ENCODE measurements at places on chromosomes 2 and 18.

DNA sequence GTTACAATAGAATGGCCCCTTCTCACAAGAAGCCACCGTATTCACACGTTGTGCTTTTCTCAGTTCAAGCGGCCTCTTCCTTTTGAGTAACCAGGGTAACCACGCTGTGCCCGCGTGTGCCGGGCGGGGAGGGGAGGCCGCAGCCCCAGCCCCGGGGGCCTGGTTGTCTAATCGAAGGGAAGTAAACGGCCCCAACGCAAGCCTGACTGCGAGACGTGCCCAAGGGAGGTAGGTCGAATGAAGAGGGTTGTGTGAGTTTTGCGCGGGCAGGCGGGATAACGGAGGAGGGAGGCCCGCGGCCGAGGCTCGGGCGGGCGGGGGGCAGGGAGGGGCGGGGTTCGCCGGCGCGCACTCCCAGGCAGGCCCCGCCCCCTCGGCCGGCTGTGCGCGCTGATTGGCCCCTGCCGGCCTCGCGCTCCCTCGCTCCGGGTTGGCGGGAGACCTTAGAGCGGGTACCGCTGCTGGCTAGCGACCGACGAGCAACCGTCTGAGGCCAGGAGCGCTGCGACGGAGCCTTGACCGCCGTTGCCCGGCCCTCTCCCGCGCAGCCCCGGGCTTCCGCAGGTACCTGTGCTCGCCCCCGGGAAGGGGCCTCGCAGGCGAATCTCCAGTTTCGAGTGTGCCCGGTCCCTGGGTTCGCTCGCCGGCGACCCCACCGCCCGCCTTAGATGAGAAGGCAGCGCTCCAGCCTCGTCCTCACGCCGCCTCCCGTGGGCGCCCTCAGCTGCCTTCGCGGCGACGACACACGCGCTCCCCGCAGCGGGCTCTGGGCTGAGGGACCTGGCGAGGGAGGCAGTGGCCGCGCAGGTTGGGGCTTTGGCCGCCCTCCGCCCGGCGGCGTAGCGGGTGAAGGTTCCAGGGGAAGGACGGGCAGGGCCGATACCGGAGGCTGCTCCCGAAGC, at the start of gene SPDYA:
Gene SPDYA, plus strand, starts transcription at position 451 of the 902 bp plus-strand sequence. CDS start 5,181 bp downstream, outside the sequence.
- no peak for DNase-seq

DNA sequence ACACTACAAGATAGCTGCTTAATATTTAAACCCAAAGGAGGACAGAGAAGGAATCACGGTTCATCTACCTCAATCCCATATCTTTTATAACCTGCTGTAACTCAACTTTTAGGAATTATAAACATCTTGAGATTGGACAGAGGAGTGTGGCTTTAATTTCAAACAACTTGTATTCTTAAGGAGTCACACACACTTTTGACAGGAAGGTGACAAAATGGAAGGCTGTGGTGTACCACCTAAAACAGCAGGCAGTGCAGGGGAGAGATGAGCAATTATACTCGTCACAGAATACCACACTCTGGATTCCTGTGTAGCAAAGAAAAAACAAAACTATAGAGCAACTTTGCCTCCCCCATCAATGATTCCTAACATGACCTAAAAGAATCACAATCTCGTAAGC, 194.8 kb downstream of the ZEB2 start:
- no peak for DNase-seq

- no peak for DNase-seq
Measured at GRCh38 chr2:102473020-102473419, at the start of gene SLC9A4. SLC9A4 (plus strand) TSS chr2:102473226; CDS start chr2:102473760, 534 bp downstream.

GRCh38 chr2:88170472-88170892, 336 bp downstream of the THNSL2 start:
- DNase-seq = no peak

GRCh38 chr2:166900700-166901099, 12.4 kb downstream of the XIRP2 start:
- DNase-seq = no peak

DNA sequence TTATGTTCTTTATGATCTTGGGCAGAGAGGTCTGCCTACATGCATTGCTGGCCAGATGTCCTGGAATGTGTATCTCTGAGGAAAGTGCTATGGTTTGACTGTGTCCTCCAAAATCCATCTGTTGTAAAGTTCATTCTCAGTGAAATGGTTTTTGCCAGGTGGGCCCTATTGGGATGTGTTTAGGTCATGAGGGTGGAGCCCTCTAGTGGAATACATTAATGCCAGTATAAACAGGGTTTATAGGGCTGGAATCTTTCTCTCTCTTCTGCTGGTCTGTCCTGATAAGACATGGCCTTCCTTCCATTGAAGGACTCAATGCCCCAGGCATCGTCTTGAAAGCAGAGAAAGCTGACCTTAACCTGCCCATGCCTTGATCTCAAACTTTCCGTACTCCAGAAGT, 258.5 kb downstream of the RPIA start:
- DNase-seq = no peak

- no peak for DNase-seq
Measured at GRCh38 chr2:16908656-16909055, 243.0 kb upstream of the CYRIA start.

GRCh38 chr18:22964116-22964515, 31.0 kb downstream of the RBBP8 start:
- no peak for DNase-seq

- DNase-seq = no peak
Measured at GRCh38 chr2:237178396-237178795, 92.7 kb downstream of the COPS8 start.

- DNase-seq = no peak
Measured at GRCh38 chr2:191500566-191500883, 177.4 kb upstream of the NABP1 start.

GRCh38 chr2:170369894-170370293, 191.9 kb downstream of the MYO3B start:
- no peak for DNase-seq

DNA sequence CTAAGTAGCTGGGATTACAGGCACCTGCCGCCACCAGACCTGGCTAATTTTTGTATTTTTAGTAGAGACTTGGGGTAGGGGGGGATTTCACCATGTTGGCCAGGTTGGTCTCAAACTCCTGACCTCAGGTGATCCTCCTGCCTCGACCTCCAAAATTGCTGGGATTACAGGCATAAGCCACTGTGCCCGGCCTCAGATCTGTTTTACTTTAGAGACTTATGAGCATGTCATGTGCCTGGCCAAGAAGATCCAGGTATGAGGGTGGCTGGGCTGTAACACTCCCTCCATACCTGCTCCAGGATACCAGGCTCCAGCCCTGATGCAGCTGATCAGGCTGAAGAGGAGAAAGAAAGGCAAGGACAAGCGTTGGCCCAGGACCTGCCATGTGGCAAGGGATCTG, 125.0 kb downstream of the LPIN1 start:
- no peak for DNase-seq

DNA sequence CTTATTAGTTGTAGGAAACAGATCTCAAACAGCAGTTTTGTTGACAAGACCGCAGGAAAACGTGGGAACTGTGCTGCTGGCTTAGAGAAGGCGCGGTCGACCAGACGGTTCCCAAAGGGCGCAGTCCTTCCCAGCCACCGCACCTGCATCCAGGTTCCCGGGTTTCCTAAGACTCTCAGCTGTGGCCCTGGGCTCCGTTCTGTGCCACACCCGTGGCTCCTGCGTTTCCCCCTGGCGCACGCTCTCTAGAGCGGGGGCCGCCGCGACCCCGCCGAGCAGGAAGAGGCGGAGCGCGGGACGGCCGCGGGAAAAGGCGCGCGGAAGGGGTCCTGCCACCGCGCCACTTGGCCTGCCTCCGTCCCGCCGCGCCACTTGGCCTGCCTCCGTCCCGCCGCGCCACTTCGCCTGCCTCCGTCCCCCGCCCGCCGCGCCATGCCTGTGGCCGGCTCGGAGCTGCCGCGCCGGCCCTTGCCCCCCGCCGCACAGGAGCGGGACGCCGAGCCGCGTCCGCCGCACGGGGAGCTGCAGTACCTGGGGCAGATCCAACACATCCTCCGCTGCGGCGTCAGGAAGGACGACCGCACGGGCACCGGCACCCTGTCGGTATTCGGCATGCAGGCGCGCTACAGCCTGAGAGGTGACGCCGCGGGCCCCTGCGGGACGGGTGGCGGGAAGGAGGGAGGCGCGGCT, at the start of gene TYMS:
Gene TYMS, plus strand, starts transcription at position 343 of the 690 bp plus-strand sequence. Its CDS starts 90 bp downstream, at position 433.
- DNase-seq = no peak

DNA sequence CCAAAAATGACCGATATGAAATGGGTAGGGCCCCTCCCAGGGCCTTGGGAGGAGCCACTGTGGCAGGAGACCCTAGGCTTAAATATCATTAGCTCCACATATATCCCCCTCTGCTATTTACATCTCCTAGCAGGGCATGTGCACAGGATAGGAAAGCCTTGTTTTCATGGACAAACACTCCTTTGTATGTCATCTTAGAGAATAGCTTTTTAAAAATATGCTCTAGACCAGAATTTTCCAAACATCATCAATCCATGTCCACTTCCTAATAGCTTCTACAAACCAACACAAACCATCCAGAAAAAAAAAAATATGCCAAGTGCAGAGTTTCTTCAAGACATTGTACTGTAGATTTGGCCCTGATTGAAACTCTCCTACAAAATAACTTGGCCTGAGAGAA, 10.8 kb downstream of the DAPL1 start:
- DNase-seq = no peak

DNA sequence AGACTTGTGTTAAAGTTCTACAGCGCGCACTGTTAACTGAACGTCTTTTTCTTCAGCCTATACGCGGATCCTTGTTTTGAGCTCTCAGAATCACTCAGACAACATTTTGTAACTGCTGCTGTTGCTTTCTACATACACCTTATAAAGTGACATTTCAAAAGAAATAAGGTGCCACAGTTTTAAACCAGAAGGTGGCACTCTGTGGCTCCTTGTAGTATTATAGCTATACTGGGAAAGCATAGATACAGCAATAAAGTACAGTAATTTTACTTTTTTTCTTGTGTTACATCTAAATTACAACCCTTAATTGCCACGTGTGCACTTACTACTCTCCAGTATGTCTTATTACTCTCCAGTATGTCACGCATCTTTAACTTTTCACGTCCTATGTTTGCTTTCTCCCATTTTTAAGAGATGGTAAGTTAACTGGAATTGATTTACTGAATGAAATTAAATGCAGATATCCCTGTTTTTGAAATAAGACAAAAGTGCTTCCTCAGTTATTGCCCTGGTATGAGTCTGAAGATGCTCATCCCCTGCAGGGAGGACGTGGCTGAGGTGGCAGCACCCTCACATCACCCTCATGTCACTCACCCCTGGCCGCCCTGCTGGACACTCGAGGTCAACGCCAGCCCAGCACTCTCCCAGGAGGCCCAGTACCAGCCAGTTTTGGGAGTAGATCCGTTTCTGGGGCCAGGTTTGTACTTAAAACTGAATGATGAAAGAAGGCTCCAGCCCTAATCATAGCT, 37.8 kb downstream of the GORASP2 start:
- DNase-seq = no peak

DNA sequence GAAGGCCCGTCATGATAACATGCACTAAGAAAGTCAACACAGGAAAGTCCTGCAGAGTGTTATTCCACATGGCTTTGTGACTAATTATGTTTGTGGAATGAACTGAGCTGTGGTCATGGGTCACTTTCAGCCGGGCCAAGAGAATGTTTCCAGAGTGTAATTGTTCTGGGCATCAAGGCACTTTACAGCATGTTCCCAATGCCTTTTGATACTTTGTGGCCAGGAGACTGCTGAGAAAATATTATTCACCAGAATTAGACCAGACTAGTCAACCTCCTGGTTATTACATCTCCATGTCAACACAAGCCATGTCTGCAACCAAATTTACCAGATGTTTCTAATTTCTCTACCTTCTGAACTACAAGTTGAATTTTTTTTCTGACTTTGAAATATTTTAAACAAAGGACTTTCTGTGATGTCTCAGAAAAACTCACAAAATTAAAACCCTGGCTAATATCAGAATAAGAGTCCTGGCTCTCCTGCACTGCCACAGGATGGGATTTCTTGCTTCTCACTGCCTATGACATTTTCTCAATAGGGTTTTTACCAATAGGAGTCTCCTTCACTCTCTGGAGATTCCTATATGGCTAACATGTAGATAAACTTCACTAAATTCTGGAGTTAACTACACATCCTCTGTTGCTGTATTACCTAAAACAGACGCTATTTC, 90.6 kb upstream of the WDR75 start:
- no peak for DNase-seq

DNA sequence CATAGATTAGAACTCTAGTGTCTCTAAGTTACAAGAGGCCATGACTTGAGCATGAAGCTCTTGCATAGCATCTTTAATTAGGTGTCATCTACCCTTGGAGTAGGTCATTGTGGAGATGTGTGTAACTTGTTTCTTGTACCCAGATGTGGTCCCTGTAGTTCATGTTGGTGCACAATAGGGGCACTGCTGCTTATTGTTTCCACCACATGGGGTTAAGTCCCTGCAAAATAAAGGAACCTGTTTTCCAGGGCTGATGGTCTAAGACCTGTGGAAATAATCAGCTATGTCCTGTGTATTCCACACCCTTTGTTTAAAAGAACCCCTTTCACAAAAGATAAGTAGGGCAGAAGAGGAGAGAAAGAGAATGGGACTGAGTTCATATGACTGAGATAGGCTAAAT, 28.6 kb downstream of the ASXL3 start:
- no peak for DNase-seq

GRCh38 chr2:220880623-220881596, 691.2 kb downstream of the EPHA4 start:
- no peak for DNase-seq

DNA sequence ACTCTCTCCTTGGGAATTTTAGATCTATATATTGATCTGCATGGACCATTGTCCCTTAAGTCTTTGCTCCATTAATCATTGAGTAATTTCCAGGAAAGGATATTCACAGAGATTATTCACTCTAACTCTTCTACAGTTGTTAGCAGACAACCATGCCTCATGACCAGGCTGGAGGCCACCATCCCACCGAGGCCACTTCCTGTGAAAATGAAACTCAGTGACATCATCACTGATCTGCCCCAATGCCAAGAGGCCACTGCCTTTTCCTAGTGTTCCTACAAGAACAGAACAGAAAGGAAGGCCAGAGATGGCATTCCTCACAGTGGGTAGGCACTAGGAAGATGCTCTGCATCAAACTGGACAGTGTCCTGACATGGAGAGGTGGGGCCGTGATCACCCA, 161.3 kb downstream of the DTNA start:
- no peak for DNase-seq

DNA sequence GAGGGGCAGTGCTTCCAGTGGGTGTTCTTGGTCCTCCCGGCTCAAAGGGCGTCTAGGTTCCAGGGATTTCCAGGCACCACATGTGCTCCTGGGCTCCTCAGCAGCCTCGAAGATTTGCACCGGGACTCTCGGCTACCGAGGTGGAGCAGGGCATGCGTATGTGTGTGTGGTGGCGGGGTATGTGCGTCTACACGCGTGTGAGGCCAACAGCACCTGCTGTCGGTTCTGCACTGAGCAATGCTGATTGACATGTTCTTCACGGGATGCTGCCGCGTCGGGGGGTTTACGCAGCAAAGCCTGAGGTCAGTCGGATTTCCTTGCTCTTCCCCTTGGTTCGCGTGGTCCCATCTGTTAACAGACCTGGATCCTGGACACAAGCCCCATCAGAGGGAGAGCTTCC, 119.8 kb downstream of the NDUFA10 start:
- no peak for DNase-seq

DNA sequence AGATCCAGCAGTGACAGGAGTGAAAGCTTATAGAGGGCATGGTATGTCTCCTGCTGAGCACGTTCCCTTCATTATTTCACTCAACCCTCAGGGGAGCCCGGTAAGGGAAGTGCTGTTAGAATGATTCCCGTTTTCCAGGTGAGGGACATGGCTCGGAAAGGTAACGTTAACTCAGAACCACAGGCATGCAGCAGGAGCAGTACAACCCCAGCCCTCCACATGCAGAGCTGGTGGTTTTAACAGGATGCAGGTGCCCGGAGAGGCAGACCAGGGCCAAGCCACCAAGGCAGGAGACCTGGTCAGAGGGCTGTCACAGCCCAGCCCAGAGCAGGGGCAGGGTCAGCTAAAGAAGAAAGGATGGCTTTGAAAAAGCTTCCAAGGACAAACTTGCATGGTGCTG, 268.5 kb downstream of the SH3BP4 start:
- no peak for DNase-seq

- DNase-seq = peak; percentile 1
Measured at GRCh38 chr2:160703648-160704585, 210.3 kb upstream of the RBMS1 start.
